ENCODE measurements at places on chromosomes 16 and 17.

GRCh38 chr17:7219229-7219811, 316 bp downstream of the DLG4 start:
- no peak for DNase-seq

- no peak for DNase-seq
Measured at GRCh38 chr17:80339731-80340456, 75.1 kb upstream of the ENDOV start.

DNA sequence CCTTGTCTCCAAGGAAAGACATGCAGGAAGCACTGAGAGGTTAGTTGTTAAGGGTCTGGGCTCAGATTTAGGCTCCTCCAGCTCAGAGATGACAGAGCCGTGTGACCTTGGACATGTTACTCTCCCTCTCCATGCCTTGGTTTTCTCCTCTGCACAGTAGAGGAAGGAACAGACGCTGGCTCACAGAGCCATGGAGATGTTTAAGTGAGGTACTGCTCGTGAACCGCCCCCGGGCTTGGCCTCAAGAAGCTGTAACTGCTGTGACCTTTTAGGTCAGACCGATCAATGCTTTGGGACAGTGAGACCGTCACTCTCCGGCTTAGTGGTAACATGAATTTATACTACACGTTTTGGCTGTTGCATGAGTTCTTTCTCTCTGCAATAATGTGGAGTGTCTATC, 197.4 kb downstream of the C16orf95 start:
- DNase-seq: no peak

DNA sequence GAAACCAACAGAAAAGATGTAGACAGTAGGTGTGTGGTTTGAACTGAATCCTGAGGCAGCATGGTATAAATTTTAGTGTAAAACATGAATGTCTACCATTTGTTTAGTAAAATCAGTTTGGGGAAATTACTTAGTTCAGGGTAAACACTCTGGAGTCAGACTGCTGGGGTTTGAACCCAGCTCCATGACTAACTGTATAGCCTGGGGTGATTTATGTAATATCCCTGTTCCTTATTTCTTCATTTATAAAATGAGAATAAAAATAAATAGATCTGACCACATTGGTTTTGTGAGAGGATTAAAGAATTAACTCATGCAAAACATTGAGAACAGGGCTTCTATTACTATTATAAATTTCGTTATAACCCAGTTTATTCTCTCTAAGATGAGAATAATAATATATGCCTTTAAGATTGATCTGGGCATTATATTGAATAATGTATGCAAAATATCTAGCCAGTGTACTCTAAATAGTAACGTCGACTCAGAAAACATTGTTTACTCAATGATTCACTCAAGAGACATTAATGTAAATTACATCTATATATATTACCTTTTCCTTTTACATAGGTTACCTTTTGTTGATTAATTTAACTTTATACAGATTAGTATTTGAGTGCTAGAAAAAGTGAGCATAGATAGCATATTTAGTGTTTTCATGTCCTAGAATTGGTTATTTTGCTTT, 120.6 kb upstream of the KCNJ16 start:
- no peak for DNase-seq

Measured in lower leg skin (tissue), 4 donors.